Stimulated activated effector memory CD8-positive, alpha-beta T cell treated with anti-CD3 and anti-CD28 coated beads, Interleukin-12 subunit alpha, Interleukin-12 subunit beta, amount 100 ng/mL, for 72 hours (primary cell): ENCODE measurements at places on chromosomes 2 and 18.

DNA sequence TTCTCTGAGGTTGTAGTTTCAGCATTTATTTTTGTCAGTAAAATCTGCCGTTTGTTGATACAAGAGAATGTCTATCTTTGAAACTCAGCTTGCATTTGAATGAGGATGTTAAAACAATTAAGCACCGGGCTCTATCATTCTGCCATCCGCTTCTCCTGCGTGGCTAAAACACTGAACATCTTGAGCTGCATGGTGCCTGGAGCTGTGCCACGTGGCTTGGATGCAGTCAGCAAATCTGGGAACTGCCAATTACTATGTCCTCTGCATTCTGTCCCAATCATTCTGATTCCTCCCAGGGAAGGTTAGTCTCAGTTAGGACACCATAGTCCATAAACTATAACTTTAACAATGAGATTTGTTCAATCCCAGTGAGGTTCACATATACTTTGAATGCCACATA is 598.4 kb downstream of the FBXO15 start:
- DNase-seq = no peak

GRCh38 chr2:145344076-145344724 is 824.3 kb upstream of the ZEB2 start:
- DNase-seq = no peak

GRCh38 chr2:26469092-26469710 is 8.7 kb downstream of the OTOF start:
- peak; percentile 83 for DNase-seq

DNA sequence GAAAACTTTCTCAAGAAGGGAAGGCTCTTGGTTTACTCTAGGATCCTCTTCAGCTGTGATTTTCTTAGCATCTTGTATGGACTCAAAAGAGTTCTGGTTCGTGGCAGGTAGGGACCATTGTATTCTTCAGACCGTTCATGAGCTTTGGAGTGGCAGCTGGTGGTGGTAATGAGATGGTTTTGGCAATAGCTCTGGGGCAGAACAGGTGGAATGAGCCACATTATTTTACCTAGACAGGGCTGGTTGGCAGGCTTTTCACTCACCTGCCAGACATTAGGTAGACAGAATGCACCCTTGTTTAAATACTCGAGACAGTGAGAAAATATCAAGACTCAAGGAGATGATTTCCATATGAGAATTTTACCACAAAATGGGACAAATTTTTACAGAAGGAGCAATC is 26.2 kb upstream of the MGAT5 start:
- DNase-seq = no peak

DNA sequence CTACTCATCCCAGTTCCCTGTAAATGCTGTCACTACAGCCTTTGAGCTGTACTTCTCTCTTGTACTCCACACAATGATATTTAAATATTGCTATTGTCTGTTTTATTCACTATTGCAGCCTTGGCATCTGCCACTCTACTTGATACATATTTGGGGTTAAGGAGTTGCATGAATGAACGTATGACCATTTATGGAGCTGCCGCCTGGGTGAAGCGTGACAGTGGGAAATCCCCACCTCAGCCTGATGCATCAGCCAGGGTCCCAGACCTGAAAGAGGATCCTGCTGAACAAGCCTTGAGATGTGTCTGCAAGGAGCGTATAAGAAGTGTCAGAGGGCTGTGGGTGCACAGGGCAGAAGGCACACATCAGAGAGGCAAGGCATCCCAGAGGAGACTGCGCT is 39.1 kb downstream of the MRPL35 start:
- DNase-seq = no peak

DNA sequence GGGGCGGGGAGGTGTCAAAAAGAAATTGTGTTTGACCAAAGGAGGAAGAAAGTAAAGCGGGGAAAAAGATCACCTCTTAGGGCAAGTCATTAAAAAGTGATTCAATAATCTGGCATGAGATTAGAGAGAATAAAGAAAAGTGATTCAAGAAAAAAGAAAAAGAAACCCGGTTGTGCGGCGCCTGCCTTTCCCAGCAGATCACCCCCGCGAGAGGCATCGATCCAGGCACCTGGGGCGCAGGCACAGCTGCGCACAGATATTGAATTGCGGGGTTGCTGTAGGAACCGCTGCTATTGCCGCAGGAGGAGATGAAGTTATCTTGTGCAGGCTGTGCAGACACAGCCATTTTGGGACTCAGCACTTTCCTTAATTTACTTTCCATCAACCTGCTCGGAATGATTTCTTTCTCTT is 71.2 kb downstream of the PLB1 start:
- DNase-seq = no peak
